ENCODE measurements at places on chromosomes 7 and 10.

GRCh38 chr7:82559193-82559805 is 115.7 kb upstream of the CACNA2D1 start:
- DNase-seq, result no peak

GRCh38 chr10:9895981-9896380 is 1121.7 kb upstream of the CELF2 start:
- DNase-seq, result no peak

GRCh38 chr10:42583828-42584227 is 54.5 kb downstream of the ZNF33B start:
- no peak for DNase-seq

- no peak for DNase-seq
These were observed 58.2 kb upstream of the CHST15 start for GRCh38 chr10:124151466-124152095.

- no peak for DNase-seq
These were observed 66.4 kb downstream of the ST8SIA6 start for GRCh38 chr10:17387861-17388503.

DNA sequence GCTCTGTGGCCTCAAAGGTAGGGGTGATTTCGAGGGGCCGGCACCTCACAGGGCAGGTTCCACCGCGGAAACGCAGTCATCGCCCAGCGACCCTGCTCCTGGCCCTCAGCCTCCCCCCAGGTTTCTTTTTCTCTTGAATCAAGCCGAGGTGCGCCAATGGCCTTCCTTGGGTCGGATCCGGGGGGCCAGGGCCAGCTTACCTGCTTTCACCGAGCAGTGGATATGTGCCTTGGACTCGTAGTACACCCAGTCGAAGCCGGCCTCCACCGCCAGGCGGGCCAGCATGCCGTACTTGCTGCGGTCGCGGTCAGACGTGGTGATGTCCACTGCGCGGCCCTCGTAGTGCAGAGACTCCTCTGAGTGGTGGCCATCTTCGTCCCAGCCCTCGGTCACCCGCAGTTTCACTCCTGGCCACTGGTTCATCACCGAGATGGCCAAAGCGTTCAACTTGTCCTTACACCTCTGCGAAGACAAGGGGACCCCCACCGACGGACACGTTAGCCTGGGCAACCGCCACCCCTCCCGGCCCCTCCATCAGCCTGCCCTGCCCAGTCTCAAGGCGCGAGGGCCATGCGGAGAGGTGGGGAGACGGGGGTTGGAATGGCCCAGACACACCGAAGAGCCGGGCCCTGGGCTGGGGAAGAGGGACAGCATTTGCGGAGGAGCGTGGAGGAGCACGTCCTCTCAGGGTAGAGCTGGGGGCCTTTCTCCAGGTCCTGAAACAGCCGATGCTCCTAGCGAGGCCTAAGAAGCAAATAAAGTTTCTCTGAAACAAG is 6.0 kb downstream of the SHH start:
- no peak for DNase-seq

DNA sequence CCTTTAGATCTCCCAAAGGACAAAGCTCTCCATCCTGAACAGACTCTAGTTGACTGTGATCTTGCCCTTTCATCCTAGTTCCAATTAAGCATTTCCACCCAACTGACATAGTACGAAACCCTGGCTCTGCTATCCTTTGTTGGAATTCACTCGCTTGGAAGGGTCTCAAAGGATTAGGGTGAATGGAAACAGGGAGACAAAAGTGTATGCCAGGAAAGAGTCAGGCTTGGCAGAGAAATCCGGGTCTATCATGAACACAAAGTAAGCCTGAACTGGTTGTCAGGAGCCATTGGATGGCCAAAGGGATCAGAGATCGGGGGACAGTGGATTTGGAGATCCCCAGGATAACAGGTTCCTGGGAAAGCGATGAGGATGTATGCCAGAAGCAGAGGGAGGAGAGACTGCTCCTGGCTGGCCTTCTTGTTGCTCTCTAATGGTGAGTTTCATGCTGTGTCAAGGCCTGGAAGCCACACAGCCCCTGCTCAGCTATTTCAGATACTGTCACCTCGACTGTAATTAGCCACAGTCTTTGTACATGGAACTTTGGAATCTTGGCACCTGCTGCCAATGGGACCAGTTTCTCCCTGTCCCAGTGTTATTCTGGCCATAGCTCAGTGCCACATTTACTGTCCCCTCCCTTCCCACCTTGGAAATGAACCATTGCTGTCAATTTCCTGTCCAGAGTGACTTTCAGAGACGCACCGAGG is 1168.7 kb upstream of the AUTS2 start:
- no peak for DNase-seq

GRCh38 chr7:29563590-29564495 is at the start of gene PRR15:
Gene PRR15, plus strand, starts transcription at chr7:29563835. Its CDS starts 2,495 bp downstream, at chr7:29566330.
- DNase-seq, result no peak

GRCh38 chr10:59057345-59057744 is 119.1 kb upstream of the PHYHIPL start:
- no peak for DNase-seq

DNA sequence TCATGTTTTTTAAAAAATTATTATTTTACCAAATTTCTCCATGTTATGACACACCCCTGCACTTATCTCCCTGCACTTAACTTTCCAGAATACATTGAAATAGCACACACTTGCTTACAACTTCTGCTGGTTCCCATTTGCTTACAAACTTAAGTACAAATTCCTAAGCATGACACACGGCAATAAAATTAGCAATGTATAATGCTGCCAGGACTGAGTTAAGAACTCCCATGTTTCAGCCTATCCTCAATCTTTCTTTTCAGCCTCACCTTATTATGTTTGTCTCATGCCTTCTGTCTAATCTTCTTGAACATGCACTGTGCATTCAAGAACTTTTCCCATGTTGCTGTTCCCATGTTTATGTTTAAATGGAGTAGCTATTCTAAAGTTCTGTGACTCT is 40.8 kb downstream of the PRPS1L1 start:
- no peak for DNase-seq

GRCh38 chr10:34206935-34207268 is 608.2 kb downstream of the PARD3 start:
- DNase-seq, result no peak

DNA sequence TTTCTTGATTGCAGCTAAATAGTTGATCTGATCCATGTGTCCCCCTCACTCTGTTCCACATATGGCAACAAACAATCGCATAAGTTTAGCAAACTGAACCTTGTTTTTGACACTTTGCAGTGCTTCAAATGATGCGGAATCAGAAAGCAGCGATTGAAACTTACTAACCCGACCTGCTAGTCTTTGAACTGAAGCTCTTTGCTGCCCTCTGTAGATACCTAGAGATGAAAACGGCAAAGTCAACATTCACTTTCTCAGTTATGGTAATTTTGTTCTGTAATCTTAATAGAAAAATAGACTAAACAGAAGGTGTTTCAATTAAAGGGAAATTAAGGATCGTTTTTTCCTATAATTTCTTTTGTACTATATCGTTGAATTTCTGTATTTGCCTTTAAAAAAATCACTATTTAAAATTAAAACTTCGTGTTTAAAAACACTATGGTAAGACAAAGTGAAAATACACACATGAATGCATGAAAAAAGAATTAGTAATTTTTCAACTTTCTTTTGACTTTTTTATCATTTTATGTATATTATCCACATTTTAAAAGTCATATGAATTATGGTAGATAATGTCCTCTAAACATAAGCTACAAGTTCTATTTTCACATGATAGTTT is 276.5 kb downstream of the MAGI2 start:
- no peak for DNase-seq

GRCh38 chr7:110130669-110131068 is 960.3 kb upstream of the LRRN3 start:
- no peak for DNase-seq

DNA sequence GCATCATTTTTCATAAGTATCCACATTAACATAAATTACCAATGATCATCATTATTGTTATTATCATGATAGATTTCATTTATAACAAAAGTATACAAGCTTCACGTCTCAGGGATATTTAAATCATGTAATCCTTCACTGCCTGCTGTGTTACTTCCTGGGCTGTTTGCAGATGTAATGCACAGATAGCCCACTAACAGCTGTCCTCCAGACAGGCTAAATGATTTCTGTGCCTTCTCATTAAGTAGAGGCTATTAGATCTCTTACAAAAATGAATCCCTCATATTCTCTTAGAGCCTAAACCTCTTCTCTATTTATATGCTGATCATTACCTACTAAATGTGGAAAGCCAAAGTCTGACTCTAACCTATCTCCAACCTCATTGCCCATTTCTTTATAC is 9.3 kb downstream of the PCLO start:
- no peak for DNase-seq

DNA sequence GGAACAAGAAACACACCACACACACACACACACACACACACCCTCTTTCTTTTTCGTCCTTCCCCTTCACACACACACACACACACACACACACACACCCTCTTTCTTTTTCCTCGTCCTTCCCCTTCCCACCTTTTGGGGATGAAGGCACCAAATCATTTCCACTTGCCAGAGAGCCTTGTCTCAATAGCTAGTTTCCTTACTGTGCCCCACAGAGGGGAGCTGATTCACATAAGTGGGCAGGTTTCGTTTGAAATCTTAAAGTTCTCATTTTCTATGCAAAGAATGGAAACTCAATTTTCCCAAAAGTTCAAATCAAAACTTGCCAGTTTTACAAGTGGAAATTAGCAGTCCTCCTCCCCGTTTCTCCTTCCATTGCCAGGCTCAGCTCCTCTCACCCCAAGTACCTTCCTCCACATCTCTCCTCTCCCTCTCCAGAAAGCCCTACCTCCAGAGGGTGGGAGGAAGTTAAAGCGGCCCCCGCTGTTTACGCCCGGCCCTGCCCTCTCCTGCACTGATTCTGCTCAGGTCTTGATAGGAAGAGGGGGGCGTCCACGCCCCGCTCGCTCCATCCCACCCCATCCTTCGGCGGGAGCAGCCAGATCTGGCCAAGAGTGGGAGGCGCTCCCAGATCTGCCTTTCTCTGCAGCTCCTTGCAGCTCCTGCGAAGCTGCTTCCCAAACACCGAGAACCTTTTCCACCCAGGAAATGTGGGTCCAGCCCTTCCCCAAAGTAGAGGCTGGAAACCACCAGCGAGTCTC is 1.3 kb downstream of the CTTNBP2 start:
- DNase-seq, result no peak

- DNase-seq, result no peak
These were observed 20.4 kb downstream of the PARP12 start for GRCh38 chr7:140042386-140042670.

DNA sequence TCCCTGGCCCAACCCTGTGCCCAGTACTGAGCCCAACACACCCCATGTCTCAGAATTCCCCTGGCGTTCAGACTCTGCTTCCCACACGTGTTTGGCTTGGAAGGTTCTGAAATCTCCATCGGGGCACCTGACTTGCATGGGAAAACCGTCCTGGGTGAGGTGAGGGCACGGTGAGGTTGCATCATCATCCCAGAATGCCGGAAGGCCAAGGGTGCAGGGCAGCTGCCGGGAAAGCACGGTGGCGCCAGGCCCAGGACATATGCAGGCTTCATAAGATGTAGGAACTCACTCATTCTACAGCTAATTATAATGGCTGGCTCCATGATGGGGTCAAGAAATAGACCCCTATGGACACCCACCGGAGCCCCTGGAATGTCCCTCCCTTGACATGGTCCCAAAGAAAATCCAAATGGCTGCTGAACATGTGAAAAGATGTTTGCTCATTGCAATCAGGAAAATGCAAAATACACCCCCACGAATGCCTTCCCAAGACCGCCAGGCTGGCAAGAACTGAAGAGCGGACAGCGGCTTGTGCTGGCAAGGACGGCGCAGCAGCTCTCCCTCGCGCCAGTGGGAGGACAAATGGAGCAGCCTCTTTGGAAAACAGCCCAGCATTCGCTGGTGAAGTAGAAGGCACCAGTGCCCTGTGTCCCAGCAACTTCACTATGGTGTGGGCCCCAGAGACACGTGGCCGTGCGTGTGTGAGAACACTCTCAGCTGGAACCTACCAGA is 2.3 kb downstream of the KNDC1 start:
- no peak for DNase-seq

- DNase-seq, result no peak
These were observed 94.8 kb downstream of the CSTF2T start for GRCh38 chr10:51604579-51604978.

- no peak for DNase-seq
These were observed 1199.1 kb upstream of the SORCS1 start for GRCh38 chr10:108363576-108363975.

- no peak for DNase-seq
These were observed 53.9 kb downstream of the CUX1 start for GRCh38 chr7:101871351-101871750.

DNA sequence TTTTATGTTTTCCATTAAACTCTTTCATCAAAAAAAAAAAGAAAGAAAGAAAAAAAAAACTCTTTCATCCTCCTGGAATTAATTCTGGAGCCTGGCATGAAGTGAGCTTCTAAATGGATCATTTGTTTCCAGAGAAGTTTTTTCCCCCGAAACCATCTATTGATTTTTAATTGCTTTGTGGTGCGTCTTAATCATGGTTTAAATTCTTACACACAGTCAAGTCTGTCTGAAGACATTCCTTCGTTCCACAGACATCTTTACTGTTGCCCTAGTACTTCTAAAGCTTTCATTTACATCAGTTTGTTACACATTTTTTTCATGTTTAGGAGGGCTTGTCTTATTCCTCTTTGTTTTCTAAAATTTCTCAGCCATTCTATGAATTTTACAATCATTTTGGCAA is 493.4 kb upstream of the FOXK1 start:
- no peak for DNase-seq

- DNase-seq, result no peak
These were observed 26.1 kb upstream of the RSU1 start for GRCh38 chr10:16843252-16843870.

GRCh38 chr10:34113504-34114225 is 701.4 kb downstream of the PARD3 start:
- no peak for DNase-seq

- no peak for DNase-seq
These were observed 675 bp upstream of the GIMAP1 start for GRCh38 chr7:150715738-150716137.

DNA sequence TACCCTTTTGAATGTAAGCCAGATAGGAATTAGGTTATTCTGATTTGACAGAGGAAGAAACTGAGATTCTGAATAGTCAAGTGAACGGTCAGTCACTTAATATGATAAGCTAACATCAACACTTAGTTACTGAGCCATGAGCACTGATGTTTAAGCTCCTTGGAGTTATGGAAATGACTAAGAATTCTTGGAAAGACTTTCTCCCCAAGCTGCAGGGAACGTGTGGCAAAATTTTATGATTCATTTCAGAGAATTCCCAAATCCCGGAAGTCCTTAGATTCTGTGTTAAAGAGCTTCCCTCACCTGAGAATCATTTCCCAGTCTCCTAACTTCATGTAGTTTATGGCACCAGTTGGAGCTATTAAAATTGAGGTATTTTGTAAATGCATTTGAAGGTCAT is 330.9 kb downstream of the XPNPEP1 start:
- DNase-seq, result no peak

DNA sequence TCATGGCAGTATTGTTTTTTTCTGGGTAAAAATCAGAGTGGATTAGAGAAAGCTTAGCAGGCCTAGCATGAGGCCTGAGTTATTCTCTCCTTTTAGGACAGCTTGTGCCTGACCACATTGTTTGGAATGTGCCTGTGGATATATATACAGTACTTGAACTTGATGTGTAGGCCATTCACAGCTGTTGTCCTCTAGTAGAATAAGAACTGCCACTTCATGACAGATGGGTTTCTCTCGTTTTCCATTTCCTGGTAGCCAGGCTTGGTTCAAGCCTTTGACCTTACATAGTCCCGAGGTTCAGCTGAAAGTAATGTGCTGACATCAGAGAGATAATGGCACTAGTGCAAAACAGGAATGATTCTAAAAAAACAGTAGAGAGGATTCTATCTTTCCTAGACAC is 473.9 kb downstream of the AUTS2 start:
- no peak for DNase-seq
